ENCODE measurements at places on chromosomes 11 and 22.

DNA sequence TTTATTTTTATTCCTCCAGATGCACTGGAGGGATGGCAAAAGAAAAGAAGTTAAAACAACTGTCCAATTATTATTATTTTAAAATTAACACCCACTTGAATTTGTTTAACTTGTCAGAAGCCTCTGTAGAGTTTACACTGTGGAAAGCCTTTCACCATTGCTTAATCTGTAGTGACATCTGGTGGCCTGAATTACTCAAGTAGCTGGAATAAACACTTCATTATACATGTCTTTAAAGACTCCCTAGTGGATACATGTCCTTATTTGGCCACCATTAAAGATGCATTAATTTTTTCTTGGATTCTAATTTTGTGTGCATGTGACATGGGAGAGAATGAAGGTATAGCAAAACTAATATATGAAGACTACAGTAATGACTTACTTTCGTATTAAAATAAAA, 1496.5 kb downstream of the FAM181B start:
- peak; percentile 92 for DNase-seq

- peak; percentile 76 for DNase-seq
These were observed 119.9 kb downstream of the MIAT start for GRCh38 chr22:26777156-26777801.

DNA sequence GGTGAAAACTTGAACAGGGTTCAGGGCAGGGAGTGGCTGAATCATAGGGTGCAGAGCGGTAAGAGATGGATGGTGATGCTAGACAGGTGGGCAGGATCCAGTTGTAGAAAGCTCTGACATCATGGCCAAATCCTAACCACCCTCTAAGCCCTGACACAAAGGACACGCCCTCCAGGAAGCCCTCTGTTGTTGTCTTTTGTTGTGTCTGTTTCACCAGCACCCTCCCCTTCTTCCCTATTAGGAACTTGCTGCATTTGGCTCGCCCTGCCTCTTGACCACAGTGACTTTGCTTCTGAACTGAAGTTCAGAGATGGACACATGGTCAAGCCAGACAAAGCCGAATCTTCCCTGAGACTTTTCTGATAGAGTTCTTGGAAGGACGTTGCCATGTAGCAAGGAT, 14.2 kb upstream of the APOL6 start:
- DNase-seq = peak; percentile 4

DNA sequence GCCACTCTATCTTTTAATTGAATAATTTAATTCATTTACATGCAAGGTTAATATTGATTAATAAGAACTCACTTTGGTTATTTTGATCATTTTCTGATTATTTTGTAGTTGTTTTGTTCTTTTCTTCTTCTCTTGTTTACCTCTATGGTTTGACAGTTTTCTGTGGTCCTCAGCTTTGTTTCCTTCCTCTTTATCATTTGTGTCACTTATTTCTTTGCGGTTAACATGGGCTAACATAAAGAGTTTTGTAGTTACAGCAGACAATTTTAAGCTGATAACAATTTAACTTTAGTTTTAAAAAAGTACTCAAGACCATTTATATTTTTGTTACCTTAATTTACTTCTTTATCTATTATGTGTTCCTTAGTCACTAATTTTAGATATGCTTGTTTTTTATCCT, 1032.8 kb upstream of the RAG2 start:
- no peak for DNase-seq

- no peak for DNase-seq
These were observed 516 bp downstream of the NEU3 start for GRCh38 chr11:74989260-74989638.

GRCh38 chr11:73225001-73225686, 7.1 kb downstream of the P2RY2 start:
- no peak for DNase-seq

DNA sequence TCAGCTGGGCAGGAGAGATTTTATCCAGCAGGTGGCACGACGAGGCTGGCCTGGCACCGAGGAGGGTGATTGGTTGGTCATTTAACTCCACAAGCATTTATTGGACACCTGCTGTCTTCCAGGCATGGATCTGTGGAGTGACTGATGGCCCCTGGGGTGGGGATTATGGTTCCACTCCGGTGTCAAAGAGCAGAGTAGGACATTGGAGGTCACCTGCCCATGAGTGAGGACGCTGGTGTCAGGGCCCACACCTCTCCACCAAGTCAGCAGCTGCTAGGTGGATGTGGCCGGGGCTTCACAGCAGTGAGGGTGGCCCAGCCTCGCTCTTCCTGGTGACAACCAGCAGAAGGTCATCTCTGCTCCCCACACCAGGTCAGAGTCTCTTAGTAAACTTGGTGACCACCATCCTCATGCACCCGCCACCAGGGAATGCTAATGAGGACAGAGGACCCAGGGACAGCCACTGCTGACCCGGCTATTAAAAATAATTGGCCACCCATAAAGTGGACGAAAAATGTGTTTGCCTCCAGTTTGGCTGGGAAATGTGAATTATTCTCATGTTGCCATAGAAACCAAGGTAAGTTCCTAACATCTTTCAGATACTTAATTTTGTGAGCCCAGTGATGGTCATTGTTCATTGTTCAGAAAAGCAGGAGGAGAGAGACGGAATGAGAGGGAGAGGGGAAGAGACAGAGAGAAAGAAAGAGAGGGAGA, 428.7 kb downstream of the TBC1D22A start:
- peak; percentile 43 for DNase-seq

DNA sequence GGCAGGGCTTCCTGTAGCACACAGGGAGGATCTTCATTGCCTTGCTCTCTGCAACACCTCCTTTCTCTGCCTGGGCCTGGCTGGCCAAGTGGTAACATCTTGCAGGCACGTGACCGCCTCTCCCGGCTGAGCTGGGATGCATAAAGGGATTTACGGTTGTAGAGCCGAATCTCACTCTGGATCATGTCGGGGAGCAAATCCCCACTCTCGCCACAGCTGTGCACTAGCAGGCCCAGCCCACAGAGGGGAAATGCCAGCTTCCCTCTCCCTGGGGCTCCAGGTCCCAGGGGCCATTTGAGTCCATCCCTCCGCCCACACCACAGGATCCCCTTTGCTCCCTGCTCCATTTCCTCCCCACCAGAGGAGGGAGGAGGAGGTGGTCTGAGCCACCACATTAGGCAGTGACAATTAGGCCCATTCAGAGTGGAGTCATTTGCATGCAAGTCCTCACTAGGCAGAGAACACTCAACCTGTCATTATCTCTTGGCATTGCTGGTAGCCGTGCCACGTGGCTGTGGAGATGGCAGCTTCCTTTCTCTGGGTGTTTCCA, 196.7 kb downstream of the DSCAML1 start:
- no peak for DNase-seq

DNA sequence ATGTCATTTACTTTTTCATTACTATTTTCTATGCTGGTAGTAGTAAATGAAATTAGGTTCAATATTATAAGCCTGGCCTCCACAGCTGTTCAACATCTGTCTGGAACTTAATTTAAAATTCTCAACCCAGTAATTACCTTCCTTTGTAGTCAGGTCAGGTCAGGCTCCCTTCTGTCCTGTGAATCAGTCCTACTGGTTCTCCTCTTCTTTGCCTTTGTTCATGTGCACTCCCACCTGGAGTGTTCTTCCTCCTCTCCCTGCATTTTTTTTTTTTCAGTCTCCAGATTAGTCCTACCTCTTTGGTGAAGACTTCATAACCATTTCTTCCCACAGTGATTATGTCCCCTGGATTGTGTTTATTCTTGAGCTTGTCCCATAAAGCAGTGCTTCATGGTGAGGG, 67.9 kb downstream of the DKK3 start:
- no peak for DNase-seq

- no peak for DNase-seq
These were observed 22.2 kb upstream of the MUC5B start for GRCh38 chr11:1200611-1201191.

DNA sequence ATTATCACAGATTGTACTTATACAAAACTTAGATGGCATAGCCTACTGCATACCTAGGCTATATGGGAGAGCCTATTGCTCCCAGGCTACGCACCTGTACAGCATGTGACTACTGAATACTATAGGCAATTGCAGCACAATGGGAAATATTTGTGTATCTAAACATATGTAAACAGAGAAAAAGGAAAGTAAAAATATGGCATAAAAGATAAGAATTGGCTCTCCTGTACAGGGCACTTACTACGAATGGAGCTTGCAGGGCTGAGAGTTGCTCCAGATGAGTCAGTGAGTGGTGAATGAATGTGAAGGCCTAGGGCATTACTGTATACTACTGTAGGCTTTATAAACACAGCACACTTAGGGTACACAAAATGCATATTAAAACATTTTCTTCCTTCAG, 13.2 kb downstream of the APOL6 start:
- no peak for DNase-seq

GRCh38 chr11:4672470-4672869, 25.2 kb downstream of the OR51E2 start:
- DNase-seq = no peak

DNA sequence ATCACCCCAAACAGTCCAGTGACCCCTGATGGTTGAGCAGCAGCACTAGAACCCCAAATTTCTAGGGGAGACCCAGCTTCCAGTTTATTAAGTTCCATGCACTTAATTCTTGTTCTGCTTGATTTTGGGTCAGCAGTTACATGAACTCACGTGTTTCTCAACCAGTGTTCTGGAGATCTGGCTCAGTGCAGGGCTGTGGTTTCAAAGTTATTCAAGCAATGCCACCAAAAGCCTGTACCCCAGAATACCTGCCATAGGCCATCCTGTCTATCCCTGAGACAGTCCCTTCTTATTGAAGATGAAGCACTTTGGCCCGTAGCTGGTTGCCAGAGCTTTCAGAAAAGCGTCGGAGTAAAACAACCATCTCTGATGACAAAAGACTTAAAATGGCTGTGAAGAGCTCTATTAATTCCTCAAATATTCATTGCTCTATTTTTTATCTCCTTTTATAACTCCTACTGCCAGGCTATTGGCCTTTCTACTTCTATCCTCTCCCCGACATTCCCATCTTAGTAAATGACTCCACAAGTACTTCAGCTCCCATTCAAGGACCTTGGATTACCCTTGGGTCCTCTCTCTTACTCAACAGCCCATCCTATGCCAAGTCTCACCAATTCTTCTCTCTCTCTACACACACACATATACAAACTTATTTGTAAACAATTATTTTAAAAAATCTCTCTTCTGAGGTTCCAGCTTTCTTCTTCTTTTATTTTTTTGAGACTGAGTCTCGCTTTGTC, 18.0 kb upstream of the VPREB1 start:
- no peak for DNase-seq

DNA sequence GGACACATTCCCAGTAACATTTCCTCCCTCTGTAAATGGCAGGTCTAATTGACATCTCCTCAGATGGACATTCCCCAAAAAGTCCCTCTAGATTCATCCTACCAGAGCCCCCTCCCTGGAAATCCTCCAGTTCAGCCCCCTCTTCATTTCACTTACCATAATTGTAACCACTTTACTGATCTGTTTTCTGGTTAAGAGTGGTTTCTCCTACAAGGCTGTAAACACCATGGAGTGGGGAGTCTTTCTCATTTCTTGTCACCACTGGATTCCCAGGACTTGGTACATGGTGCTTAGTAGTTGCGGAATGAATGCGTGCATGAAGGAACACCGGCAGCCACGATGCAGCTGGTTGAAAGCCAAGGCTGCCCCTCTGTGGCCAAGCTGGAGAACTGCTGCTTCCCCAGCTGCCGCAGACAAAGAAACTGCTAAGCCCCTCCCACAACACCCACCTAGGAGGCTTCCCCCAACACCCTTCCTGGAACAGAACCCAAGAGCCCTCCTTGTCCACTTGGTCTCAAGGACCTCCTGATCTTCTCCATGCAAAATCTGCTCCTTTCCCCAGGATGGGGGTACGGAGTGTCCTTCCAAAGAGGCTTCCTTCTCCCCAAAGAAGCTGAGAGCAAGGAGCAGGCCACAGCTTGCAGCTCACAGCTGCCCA, 18.6 kb upstream of the SCARF2 start:
- DNase-seq = peak; percentile 88

DNA sequence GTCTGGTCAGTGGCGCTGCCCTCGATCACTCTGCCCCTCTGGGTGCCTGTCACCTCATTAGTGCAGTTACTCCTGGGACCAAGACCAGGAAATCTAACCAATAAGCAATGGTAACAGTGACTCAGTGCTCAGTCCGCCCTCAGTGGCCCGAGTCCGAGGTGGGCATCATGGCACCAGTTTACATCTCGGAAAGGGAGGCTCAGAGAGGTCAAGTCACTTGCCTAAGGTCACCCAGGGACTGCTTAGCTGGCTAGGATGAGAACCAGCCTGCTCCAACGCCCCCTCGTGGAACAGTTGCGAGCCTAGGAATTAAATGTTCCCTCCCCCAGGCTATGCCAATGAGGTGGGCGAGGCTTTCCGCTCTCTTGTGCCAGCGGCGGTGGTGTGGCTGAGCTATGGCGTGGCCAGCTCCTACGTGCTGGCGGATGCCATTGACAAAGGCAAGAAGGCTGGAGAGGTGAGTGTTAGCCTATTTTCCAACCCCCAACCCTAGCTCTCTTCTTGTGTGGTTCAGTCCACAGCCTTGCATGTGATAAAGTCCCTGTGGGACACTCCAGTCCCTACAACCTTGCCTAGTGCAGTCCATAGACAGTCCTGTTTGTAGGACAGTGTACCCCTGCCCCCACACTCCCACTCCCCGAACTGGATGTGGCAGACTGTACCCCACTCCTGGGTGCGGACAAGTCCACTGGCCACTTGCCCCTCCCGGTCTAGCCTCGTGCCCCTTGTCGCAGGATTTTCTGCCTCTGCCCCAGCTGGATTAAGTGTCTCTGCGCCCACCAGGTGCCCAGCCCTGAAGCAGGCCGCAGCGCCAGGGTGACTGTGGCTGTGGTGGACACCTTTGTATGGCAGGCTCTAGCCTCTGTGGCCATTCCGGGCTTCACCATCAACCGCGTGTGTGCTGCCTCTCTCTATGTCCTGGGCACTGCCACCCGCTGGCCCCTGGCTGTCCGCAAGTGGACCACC, 1.1 kb downstream of the MTFP1 start:
- DNase-seq = peak; percentile 93

GRCh38 chr11:41486424-41486823, 27.0 kb upstream of the LRRC4C start:
- DNase-seq = no peak

DNA sequence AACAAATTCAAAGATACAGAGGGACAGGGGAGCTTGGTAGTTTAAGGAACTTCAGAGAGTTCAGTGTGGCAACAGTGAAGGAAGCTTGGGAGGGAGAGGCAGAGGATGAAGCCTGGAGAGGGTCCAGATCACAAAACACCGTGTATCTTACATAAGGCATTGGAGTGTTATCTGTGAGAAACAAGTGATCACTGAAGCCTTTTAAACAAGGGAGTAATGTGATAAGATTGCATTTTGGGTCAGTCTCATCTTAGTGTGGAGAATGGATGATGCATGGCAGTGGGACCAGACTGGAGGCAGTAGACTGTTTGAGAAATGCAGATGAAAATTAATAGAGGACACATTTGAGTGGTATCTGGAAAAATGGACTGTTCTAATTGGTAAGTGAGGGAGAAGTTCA, 79.4 kb downstream of the EXT2 start:
- no peak for DNase-seq
